Heart right ventricle (tissue), 16 donors: ENCODE measurements at places on chromosomes 7 and 10. TPM values are rescaled to one million over a fixed set of nuclear protein-coding genes. Genes with fewer than 3 reads are reported as not detected.

- no peak for DNase-seq
- H3K4me3 ChIP-seq = peak overlapping the region; percentile 53
- H3K27ac ChIP-seq = no peak overlapping the region
- peaks cover 24% of the 10 kb centered on the region for H3K4me1 ChIP-seq
- H3K36me3 ChIP-seq = peaks cover 8% of the 10 kb centered on the region
- H3K27me3 ChIP-seq = no peaks in the 10 kb centered on the region
Measured at GRCh38 chr10:29628912-29629526, 5.8 kb downstream of the SVIL start.

GRCh38 chr10:132223156-132223590 is 36.4 kb downstream of the DPYSL4 start:
- H3K36me3 ChIP-seq = no peaks in the 10 kb centered on the region
- H3K27me3 ChIP-seq = no peaks in the 10 kb centered on the region
- no peak overlapping the region for H3K4me3 ChIP-seq

DNA sequence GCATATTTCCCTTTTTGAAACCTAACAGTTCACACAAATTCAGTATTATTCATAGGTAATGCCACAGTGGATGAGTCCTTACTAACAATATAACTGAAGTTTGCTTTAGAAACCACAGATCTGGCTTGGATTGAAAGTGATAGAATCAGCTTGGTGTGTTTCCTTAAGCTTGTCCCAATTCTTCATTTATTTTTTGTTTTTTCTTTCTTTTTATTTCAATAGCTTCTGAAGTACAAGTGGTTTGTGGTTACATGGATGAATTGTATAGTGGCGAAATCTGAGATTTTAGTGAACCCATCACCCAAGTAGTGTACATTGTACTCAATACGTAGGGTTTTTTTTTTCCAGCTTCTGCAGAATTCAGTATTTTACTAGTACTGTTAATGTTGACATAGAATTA is 518.2 kb upstream of the SEMA3D start:
- H3K4me3 ChIP-seq = no peak overlapping the region
- no peak for DNase-seq
- no peaks in the 10 kb centered on the region for H3K4me1 ChIP-seq
- H3K27me3 ChIP-seq = no peaks in the 10 kb centered on the region

GRCh38 chr7:100544967-100545359 is 6.0 kb downstream of the AGFG2 start:
- H3K27me3 ChIP-seq = no peaks in the 10 kb centered on the region
- no peak for DNase-seq
- H3K36me3 ChIP-seq = peaks cover 11% of the 10 kb centered on the region
- peak overlapping the region; percentile 90 for H3K27ac ChIP-seq
- no peak overlapping the region for H3K4me3 ChIP-seq

The DYDC2 gene
- not detected for total RNA-seq

The ACBD7 gene
- total RNA-seq = not detected

DNA sequence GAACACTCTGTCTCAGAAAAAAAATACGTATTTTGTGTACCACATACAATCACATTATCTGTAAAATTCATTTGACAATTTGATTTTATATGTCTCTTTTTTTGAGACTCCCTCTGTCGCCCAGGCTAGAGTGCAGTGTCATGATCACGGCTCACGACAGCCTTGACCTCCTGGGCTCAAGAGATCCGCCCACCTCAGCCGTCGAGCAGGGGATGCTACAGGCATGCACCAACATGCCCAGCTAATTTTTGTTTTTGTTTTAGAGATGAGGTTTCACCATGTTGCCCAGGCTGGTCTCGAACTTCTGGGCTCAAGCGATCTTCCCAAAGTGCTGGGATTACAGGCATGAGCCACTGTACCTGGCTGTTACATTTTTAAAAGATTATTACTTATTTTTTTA is 11.6 kb upstream of the BAZ1B start:
- H3K36me3 ChIP-seq = no peaks in the 10 kb centered on the region
- H3K27me3 ChIP-seq = no peaks in the 10 kb centered on the region
- no peak for DNase-seq
- H3K27ac ChIP-seq = no peak overlapping the region

DNA sequence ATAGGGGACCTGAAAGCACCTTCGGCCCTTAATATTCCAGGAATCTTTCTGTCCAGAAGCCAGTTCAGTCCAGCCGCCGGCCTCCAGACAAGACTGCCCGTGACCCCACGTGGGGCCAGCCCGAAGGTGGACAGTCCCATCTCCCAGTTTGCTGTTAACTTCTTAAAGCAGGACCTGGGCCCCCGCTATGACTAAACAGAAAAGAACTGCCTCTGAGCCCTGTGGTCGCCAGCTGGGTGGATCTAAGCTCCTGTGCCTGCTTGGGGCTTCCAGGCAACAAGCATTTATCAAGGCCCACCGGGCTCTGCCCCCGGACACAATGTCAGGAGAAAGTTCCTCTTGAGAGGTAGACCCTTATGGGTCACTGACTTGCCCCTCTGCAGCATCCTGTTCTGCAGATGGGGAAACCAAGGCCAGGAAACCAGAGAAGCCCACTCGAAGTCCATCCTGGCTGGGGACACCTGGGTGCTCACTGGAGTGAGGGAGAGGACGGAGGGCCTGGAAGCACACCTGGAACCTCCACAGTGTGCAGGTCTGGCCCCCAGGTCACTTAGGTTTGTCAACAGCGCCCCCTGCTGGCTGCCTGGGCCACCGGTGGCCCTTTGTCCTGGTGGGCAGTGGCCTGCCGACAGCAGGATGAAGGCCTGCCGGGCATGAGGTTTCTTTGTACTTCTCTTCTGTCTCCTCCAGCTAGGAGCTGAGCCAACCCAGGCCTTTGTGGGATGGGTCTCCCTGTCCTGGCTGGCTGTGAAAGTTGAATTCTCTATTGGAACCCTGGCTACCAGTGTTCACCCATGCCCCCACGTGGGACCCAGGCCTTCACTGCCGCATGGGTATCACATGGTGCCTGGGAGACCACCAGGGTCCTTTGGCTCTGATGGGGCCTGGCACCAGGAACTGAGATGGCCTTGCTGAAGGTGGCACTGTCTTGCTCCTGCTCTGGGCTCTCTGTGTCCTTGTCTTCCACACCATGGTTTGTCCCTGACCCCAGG is 128.0 kb downstream of the ZMIZ1 start:
- peak; percentile 81 for DNase-seq
- peaks cover 50% of the 10 kb centered on the region for H3K4me1 ChIP-seq
- no peaks in the 10 kb centered on the region for H3K27me3 ChIP-seq
- H3K27ac ChIP-seq = no peak overlapping the region
- H3K4me3 ChIP-seq = no peak overlapping the region

DNA sequence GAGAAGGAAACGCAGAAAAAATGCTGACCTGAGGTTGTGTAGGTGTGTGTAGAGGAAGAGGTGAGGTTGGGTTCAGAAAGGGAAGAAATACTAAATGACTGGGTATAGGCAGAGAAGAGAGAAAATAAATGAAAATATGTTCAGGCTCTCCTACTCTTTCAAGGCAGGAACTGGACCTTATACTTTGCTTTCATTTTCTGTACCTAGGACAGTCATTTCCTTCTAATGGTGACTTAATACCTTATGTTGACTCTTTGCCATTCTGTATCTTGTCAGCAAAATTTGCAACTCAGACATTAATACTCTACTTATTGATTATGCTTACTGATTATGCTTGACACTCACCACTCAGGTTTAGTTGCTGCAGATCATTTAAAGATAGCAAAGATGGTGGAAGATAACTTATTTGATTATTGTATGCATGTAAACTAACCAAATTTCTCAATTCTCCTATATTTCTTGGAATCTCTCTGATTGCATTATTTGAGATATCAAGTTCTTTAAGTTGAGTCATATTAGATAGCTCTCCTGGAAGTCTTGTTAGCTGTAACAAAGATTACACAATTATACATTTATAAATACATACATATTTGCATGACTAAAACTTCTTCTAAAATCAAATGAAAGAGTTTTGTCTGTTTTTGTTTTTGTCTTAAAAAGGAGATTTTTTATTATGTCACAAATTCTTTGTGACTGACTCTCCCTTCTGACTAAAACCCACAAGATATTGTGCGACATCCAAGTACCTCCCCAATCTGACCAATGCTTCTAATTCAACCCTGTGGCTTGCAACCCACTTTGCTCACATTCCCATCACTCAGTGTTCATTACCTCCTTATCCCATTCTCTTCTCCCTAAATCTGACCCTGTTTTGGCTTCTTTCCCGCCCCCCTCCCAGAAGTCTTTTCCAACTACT is 20.0 kb downstream of the LRRD1 start:
- H3K4me1 ChIP-seq = no peaks in the 10 kb centered on the region
- H3K4me3 ChIP-seq = no peak overlapping the region

DNA sequence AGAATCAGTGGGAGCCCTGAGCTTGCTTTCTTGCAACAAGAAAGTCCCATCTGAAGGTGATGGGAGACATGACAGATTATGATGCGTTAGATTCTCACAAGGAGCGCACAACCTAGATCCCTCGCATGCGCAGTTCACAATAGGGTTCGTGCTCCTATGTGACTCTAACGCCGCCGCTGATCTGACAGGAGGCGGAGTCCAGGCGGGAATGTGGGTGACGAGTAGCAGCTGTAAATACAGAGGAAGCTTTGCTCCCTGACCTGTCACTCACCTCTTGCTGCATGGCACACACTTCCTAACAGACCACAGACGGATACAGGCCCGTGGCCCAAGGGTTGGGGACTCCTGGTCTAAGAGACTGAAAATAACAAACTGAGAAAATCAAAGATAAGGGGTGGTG is 1163.4 kb upstream of the AUTS2 start:
- no peak for DNase-seq
- H3K27me3 ChIP-seq = no peaks in the 10 kb centered on the region
- H3K36me3 ChIP-seq = no peaks in the 10 kb centered on the region
- no peak overlapping the region for H3K27ac ChIP-seq
- no peaks in the 10 kb centered on the region for H3K4me1 ChIP-seq
- H3K4me3 ChIP-seq = no peak overlapping the region

DNA sequence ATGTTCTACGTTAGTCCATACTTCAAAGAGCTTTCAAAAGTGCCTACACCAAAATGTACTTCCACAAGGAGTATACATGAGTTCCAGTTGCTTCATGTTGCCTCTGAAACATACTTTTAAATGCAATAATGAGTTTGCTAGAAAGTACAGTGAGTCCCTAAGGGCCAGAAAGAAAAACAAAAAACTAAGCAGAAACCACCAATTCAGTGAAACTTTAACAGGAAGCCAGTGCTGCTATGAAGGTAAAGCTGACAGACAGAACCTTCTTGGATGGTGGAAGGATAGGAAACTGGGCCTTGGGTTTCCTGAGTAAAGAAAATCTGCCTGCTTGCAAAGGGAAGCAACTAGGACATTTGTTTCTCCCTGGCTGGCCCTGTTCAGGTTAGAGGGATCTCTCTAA is 104.2 kb downstream of the CTTNBP2 start:
- no peaks in the 10 kb centered on the region for H3K4me1 ChIP-seq
- H3K4me3 ChIP-seq = no peak overlapping the region
- no peak overlapping the region for H3K27ac ChIP-seq
- no peaks in the 10 kb centered on the region for H3K36me3 ChIP-seq

- no peaks in the 10 kb centered on the region for H3K36me3 ChIP-seq
- no peak overlapping the region for H3K27ac ChIP-seq
- peaks cover 41% of the 10 kb centered on the region for H3K4me1 ChIP-seq
- no peak overlapping the region for H3K4me3 ChIP-seq
Measured at GRCh38 chr10:110824152-110824441, 47.6 kb upstream of the PDCD4 start.

DNA sequence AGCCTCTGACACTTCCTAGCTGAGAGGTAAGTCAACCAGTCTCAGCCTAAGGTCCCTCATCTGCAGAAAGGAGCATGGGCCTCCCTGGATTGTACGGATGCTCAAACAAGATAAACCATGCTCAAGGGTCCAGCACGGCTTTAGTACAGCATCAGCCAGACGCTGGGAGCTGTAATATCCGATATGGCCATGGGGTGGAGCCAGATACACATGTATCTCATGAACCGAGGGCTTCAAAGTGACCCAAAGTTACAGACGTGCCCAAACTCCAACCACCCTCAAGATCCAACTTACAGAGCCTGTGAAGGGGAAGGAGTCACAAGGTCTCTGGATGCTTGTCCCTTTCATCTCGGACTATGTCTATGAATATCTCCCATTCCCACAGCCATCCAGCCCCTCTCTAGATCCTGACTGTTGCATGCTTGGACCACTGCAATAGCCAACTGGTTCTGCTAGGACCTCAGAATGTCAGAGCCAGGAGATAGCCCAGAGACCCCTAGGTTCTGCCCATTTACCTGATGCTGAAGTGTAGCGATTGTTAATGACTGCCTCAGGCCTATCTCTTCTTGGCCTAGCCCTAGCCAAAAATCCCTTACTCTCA is 142.4 kb downstream of the SH3PXD2A start:
- H3K27me3 ChIP-seq = no peaks in the 10 kb centered on the region
- H3K4me1 ChIP-seq = peaks cover 5% of the 10 kb centered on the region
- DNase-seq = peak; percentile 74
- H3K27ac ChIP-seq = no peak overlapping the region
- no peak overlapping the region for H3K4me3 ChIP-seq

The CCDC172 gene
- total RNA-seq = not detected

The FAM171A1 gene
- 8.5 TPM for total RNA-seq

DNA sequence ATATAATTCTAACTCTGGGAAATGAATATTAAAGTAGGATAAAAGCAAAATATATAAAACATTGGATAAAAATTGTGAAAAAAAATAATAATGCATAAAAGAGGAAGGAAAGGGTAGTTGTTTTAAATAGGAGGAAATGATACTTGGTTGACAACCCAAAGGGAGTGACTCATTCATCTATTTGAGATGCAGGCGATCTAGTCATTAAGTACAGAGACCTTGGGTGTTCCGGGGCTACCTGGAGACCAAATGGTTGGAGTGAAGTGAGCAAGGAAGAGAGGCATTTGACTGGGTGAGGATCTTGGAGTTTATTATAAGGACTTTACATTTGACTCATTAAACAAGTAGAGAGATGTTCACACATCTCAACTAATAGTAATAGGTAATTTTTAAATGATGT is 111.0 kb downstream of the LRRTM3 start:
- no peak for DNase-seq
- no peaks in the 10 kb centered on the region for H3K4me1 ChIP-seq
- no peaks in the 10 kb centered on the region for H3K36me3 ChIP-seq
- no peak overlapping the region for H3K27ac ChIP-seq
- H3K4me3 ChIP-seq = no peak overlapping the region

- no peak overlapping the region for H3K27ac ChIP-seq
- no peak for DNase-seq
- no peaks in the 10 kb centered on the region for H3K36me3 ChIP-seq
- no peaks in the 10 kb centered on the region for H3K27me3 ChIP-seq
- H3K4me1 ChIP-seq = peaks cover 22% of the 10 kb centered on the region
Measured at GRCh38 chr10:28254290-28254985, 48.4 kb downstream of the MPP7 start.

DNA sequence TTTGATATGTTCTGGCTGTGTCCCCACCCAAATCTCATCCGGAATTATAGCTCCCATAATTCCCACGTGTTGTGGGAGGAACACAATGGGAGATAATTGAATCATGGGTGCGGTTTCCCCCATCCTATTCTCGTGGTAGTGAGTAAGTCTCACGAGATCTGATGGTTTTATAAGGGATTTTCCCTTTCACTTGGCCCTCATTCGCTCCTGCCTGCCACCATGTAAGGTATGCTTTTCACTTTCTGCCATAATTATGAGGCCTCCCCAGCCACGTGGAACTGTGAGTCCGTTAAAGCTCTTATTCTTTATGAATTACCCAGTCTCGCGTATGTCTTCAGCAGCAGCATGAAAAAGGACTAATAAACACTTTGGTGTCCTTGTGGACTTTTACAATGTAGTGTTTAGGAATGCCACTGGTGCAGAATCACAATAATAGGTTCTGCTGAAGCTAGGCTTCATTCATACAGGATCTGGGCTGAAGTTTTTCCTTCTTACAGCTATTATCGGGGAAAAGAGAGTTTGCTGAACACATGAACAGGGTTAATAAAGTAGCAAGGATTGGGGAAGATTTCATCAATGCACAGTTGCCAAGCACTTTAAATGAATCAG is 74.3 kb downstream of the CPED1 start:
- DNase-seq = no peak
- no peak overlapping the region for H3K27ac ChIP-seq
- H3K27me3 ChIP-seq = no peaks in the 10 kb centered on the region
- no peak overlapping the region for H3K4me3 ChIP-seq
- no peaks in the 10 kb centered on the region for H3K36me3 ChIP-seq
